Endodermal cell (in vitro differentiated cells): ENCODE measurements at places on chromosomes 6 and 20. TPM values are rescaled to one million over a fixed set of nuclear protein-coding genes. Genes with fewer than 3 reads are reported as not detected.

MARCKS gene
- total RNA-seq, result 74.8 and 77.2 TPM in 2 replicates

BCAS1 gene
- total RNA-seq, result not detected in 2 replicates

BTN1A1 gene
- 0.11 TPM in 1 of 3 replicates, not detected in the others for total RNA-seq

SCGN gene
- not detected in 3 replicates for total RNA-seq
